Cardiac ventricle fibroblast (primary cell): ENCODE measurements at places on chromosomes 5 and 9. TPM values are rescaled to one million over a fixed set of nuclear protein-coding genes. Genes with fewer than 3 reads are reported as not detected.

GABRA1 gene
- total RNA-seq, result not detected in 2 replicates

CDKN2B gene
- total RNA-seq, result 16.2 and 20.4 TPM in 2 replicates

GFPT2 gene
- 81.7 and 98.0 TPM in 2 replicates for total RNA-seq

KIF24 gene
- total RNA-seq, result 0.56 and 0.78 TPM in 2 replicates

PCDHGB3 gene
- total RNA-seq, result 3.2 and 3.8 TPM in 2 replicates
